Activated T-helper 1 cell treated with Interleukin-2 at 50 U/mL for 16 hours (primary cell): ENCODE measurements at places on chromosomes 13 and 19.

- no peak for DNase-seq
Measured at GRCh38 chr13:63209330-63210017, 1793.8 kb upstream of the PCDH20 start.

DNA sequence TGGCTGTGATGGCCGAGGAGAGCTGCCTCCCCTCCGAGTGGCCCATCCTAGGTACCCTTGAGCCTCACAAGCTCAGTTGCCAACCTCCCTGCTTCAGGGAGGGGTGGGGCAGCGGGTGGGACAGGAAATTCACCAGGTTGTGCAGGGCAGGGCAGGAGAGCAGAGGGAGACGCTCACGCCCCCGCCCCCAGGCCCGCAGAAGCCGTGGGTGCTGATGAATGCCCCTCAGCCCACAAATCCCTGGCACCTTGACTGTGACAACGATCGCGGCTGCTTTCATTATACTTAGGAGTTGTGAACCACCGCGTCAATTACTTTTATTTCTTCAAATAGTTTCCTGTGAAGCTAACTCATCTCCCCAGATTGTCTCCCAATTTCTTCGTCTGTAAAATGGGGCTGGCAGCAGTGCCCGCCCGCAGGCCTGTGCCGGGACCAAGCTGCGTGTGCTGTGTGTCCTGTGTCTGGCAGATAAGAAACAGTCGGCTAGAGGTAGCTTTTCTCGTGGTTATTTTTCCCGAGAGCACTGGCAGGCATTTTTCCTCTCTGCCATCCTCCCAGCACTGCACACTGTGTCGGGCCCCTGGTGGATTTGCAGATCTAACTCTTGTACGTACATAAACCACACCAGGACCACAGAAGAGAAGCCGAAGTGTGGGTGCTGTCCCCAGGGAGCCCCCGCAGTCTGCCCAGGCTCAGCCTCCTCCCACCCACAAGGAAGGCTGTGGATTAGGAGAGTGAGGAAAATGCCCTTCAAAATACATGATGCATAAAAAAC, 7.9 kb upstream of the RASA3 start:
- peak; percentile 30 for DNase-seq

GRCh38 chr19:51440846-51441409, 17.3 kb downstream of the SIGLEC8 start:
- no peak for DNase-seq

DNA sequence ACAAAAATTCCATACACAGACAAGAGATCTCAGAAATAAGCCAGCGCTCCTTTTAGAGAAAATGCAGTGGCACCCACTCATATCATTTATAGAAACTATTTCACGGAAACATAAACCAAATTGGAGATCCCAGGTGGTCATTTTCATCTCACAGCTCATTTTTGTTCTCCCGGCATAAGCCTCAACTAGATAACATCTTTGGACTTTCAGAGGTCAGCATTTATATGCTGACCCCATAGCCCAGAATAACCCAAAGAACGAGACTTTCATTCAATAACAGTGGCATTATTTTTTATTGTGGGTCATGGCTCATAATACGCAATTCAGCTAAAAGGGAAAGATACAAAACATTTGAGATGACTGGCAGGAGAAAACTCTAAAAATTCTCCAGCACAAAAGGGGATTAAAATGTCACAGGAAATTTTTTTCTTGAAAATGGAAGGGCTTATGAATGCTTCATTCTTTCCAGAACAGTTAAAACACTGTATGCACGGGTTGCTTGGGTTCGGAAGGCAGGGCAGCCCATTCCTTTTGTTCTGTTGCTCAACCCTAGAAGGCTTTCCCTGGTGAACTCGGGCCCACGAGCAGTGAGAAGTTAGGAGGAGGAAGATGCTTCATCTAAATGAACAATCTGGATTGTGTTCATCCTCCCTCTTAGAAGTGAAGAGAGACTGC, 24.0 kb downstream of the STARD13 start:
- no peak for DNase-seq

DNA sequence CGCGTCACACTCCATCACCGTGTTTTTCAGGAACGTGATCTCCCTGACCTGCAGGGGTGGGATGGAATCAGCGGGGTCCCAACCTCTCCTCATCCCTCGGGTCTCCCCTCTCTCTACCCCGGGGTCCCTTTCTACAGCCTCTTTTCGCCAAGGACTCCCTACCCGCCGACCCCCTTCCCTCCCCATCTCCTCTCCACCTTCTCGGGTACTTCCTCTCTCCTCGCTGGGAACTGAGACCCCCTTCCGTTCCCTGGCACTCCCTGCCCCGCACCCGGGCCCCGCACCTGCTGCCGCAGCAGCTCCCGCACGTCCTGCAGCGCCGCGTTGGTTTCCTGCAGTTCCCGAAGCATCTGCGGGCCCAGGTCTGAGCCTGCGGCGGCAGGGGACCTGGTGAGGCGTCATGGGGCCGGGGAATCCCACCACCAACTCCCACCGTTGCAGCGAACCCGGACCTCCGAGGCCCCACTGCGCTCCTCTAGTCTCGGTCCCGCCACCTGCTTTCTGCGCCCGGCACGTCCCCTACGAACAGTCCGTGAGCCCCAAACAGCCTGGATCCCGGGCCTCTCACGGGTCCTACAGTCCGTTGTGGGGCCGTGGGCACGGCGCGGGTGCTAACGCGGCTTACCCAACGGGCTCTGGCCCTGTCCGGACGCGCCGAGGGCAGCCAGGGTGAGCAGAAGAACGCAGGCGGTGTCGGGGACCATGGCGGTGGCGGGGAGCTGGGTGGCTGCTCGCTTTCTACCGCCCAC, at the start of gene COMP:
COMP (minus strand) TSS at position 740 of the 749 bp plus-strand sequence; CDS start at position 704, 36 bp downstream.
- DNase-seq = no peak
